ENCODE measurements at places on chromosomes 4 and X.

DNA sequence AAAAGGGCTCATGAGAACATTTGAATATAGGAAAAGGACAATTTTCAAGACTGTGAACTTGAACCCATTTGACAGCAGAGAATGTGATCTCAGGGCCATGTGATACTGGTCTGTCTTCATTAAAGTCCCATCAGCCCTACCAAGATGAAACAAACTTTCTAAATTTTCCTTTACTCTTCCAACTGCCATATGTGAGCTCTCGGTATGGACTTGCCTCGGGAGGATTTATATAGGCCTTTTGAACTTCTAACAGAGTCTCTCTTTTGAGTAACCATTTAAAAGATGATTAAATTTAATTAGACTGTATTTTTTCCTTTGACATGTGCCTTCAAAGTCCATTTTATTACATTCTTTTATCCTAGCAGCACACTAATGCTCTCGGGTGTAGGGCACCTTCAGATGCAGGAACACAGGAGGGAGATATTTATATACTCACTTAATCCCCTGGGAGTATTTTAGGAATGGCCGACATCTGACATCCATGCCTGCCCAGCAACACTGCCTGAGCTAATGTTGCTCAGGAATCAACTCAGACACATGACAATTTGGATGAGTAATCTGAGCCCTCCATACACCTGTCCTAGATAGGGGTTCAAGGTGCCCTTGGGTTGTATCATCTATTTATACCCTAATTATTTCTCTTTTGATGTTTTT, 155.0 kb downstream of the SLC7A11 start:
- DNase-seq: no peak

DNA sequence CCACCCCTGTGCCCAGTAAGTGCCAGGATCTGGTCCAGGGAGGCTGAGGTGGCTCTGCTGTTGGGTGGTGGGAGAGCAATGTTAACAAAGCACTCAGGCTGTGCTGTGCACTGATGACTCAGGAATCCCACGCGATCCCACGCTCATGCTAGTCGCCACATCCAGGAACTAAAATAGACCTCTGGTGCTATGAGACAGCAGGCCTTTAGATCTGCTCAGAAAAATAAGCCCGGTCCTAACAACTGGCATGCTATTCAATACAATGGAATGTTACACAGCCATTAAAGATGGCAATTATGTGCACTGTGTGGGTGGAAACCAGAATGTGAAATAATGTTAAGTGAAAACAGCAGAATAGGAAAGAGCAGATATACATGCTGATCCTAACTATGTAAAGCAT, 26.0 kb downstream of the ARL13A start:
- peak; percentile 9 for DNase-seq

- DNase-seq: peak; percentile 41
Observed at GRCh38 chrX:8783097-8783713, 18.0 kb downstream of the FAM9A start.

GRCh38 chr4:108337923-108338322, 169.2 kb upstream of the LEF1 start:
- no peak for DNase-seq

DNA sequence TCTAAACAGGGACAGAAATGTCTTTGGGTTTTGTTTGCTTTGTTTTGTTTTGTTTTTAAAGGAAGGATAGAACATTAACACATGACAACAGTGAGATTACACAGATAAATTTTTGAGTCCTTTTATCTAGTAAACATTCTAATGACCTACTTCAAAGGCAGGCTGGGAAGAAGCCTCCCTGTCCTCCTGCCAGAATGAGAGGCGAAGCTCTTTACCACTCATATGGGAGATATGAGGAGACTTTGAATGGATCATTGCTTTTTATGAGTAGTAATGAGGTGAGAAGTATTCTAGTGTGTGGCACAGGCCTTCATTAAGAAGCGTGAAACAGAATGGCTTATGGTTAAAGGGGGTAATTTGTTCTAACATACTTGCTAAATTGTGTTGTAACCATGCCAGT, 172.0 kb downstream of the FBXO8 start:
- no peak for DNase-seq

GRCh38 chrX:114344756-114345349, 239.0 kb upstream of the HTR2C start:
- DNase-seq: no peak

DNA sequence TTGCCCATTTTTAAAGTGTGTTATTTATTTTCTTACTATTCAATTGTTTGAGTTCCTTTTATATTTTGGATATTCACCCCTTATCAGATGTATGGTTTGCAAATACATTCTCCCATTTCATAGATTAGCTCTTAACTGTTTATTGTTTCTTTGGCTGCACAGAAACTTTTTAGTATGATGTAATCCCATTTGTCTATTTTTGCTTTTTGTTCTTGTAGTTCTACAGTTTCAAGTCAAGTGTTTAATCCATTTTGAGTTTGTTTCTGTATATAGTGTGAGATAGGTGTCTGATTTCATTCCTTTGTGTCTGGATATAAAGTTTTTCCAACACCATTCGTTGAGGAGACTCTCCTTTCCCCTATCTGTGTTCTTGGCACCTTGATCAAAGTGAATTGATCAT, 97.4 kb upstream of the CAMK2D start:
- DNase-seq: no peak

GRCh38 chrX:53882331-53882730, 161.9 kb downstream of the PHF8 start:
- no peak for DNase-seq

DNA sequence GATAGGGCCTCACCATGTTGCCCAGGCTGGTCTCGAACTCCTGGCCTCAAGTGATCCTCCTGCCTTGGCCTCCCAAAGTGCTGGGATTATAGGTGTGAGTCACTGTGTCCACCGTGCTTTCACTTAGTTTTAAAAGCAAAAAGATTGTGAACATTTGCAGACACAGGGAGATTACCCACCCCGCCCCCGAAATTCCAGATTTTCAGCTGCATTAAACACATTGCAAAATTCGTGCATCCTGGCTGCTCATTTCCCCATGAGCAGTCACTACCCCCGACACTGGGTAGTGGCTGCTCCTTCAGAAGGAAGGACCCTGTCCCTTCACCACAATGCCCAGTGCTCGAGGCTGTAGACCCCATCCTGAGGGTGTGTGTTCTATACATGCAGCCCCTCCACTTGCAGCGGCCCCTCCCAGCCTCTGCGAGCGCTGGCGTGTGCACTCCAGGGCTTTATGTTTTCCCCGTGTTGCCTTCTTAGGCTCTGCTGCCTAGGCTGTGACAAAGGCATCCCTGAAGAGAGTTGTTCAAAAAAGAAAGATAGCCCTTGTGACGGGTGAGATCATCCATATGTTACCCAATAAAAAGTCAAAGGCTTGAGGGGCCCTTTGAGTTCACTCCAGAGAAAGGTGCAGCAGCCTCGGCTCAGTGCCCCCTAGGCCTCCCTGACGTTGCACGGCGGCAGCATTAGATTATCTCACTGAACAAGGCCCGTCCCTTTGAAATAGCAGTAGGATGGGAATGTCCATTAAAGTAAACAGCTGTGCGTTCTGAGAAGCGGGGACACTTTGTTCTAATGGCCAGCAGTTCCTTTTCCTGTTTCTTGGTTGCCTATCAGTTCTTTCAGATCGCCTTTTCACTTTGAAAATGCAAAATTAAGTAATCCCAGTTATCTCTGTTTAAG, 71.6 kb downstream of the SHROOM2 start:
- no peak for DNase-seq

- no peak for DNase-seq
Observed at GRCh38 chr4:60992037-60992436, 208.1 kb upstream of the ADGRL3 start.

DNA sequence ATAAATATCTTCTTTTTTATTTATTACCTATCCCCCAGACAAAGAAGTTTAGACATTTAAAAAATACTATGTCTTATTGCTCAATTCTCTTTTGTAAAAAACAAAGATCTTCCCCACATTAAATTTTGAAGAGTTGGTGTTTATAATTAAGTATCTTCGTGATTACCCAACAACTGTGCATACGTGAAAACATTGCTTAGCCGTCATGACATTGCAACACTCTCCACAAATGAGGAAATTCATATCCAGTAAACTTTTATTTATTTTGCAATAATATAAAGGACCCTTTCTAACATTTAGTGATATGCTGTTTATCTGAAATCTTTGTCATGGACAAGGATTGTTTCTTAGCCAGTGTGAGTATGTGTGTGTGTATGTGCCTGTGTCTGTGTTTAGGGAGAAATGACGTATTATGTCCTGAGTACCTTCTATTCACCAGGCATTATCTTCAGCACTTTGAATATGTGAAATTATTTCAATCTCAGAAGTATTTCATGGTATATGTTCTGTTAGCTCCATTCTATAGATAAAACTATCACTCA, 26.1 kb upstream of the EREG start:
- no peak for DNase-seq

GRCh38 chr4:70759126-70759525, 37.4 kb downstream of the RUFY3 start:
- DNase-seq: no peak

DNA sequence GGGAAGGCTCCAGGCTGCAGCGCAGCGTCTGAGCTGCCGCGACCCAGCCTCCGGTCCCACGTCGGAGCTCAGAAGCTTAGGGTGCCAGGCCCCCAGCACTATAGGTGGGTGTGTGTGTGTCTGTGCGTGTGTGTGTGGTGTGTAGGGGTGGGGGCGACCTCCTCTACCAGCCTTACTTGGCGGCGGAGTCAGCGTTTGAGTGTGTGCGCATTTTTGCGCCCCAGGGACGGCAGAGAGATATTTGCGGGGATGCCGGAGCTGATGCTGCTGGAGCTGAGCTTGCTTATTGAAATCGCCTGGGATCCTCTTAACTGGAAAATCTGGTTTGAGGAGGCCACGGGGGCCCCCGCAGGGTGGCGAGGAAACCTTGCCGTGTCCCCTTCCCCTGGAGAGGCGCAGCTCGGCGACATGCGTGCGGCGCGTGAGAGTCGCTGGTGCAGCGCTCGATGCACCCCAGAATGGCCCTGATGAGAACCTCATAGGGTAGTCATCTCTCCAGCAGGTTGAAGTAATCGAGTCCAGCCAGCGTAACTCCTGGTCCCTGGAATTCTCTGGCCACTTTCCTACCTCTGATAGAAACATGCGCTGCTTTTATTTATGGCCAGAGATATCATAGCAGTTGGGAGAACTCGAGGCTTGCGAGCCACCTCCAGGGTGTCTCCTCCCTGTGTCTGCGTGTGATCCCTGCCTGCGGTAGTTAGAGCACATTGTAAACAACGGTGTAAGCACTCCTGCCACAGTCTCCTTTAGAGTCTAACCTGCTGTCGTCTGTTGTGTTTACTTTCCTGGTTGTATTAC, 2.7 kb downstream of the ADGRL3 start:
- DNase-seq: no peak

DNA sequence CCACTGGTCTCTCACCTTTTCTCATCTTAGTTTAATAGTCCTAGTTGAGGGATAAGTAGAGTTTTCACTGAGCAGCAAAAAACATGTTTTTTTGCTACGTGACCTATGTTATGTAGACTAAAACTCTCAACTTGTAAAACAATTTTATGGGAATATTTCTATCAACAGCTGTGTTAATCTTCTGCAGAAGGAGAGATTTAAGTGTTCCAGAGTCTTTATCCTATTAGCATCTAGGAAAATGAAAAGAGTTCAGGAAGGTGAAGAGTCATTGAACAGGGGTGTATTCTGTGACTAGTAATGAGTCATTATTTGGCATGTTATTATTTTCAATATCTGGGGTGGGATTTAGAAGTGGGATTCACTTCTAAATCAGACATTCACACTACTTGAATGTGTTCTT, 41.9 kb downstream of the RRAGB start:
- no peak for DNase-seq

DNA sequence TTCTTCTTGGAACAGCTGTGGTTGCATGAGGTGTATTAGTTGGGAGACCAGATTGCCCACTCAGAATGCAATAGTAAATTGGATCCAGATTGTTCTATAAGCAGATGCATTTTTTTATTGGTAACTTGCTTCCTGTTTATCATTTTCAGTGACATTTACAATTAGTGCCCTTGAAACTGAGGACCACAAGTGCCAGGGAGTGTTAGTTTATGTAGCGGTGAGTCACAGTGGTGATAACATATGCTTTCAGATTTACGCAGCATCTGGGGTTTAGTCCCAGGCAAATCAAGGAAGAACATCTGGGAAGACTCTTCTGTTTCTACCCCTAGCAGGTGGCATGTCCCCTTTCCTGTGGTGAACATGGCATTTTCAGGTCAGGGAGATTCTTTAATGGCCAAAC, 24.1 kb downstream of the FRMPD4 start:
- DNase-seq: no peak

- DNase-seq: no peak
Observed at GRCh38 chr4:101886826-101887225, 96.3 kb downstream of the BANK1 start.

DNA sequence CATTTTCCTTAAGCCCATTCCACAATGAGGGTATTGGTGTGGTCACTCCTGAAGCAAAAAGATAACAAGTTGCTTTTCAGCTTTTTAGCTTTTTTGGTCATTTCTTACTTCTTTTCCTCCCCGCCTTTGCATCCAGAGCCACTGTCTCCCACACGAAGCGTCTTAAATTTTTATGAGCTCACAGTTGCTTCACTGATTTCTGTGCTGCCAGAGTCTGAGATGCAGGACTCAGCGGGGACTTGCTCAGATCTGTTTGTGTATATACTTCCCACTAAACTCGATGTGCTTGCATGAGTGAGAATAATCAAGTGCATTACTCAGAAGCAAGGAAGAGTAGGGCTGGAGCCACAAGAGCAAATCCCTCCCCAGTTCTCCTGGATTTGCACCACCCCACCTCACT, 80.2 kb upstream of the FHL1 start:
- DNase-seq: no peak

GRCh38 chr4:69649629-69650028, 3.4 kb downstream of the UGT2A1 start:
- no peak for DNase-seq

- no peak for DNase-seq
Observed at GRCh38 chrX:55816023-55816422, 98.5 kb downstream of the RRAGB start.

GRCh38 chr4:152211936-152212653, 323.8 kb downstream of the FBXW7 start:
- DNase-seq: no peak

DNA sequence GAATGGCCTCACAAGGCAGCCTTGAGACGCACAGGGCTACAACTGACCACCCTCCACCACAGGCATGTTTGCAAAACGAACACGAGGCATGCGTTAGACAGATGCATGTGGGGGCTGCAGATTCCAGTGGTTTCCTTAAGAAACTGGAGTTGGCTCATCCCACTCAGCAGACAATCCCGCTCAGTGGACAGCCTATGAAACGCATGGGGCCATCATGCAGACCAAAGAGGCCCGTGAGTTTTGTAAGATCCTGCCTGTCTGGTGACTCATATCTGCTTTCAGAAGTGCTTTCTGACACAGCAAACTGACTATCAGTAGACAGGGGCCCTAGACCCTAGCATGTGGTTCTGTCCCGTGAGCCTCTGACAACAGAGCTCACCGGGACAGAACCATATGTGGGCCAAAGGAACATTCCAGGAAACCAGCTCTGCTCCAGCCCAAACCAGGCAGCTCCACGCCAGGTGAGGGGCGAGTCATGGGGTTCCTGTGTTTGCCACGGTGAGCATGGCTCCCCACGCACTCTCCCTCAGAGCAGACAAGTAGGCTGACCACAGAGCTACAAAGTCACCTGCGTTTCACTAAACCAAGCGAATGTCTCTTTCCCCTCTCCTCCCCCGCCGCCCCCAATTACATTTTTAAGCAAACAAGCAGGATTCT, 74.4 kb downstream of the MTMR1 start:
- no peak for DNase-seq

Data from activated naive CD4-positive, alpha-beta T cell treated with anti-CD3 and anti-CD28 coated beads, Interleukin-2, amount 50 U/mL, for 16 hours (primary cell).